GM23248 (cell line): ENCODE measurements at places on chromosomes 3 and 15.

DNA sequence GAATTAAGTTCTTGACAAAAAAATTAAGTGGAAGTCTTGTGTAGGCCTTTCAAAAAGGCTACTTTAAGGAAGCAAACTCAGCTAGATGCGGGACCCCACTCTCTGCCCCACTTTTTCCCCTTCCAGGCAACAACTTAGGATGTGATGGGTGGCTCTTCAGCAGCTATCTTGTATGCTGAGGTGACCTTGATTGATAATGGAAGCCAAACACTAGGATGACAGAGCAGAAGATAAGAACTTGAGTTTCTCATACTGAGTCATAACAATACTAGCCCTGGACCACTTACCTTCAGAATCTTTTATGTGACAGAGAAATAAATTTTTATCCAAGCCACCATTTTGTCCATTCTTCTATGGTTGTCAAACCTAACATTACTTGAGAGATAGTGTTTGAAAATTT, 16.1 kb downstream of the PDCD10 start:
- DNase-seq = no peak

DNA sequence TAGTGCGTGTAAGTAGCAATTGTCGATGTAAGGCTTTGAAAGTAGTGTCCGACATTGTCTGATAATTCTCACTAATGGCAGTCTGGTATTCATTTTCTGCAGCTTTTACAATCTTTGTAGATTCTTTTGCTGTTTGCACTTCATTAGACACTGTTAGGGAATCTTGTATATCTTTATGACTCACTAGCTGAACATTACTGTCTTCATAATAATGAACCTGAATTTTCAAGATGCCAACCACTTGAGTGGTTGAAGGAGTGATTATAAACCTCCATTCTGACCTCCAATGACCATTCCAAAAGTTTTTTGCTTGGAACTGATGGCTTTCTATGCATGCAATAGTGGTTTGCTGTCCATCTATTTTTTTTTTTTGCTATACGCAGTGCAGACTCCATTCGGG, 76.4 kb upstream of the MFGE8 start:
- DNase-seq = peak; percentile 84

- DNase-seq = peak; percentile 76
Observed at GRCh38 chr3:61682671-61683548, 121.5 kb downstream of the PTPRG start.

- DNase-seq = peak; percentile 35
Observed at GRCh38 chr3:196792771-196793170, 53.1 kb downstream of the PAK2 start.

DNA sequence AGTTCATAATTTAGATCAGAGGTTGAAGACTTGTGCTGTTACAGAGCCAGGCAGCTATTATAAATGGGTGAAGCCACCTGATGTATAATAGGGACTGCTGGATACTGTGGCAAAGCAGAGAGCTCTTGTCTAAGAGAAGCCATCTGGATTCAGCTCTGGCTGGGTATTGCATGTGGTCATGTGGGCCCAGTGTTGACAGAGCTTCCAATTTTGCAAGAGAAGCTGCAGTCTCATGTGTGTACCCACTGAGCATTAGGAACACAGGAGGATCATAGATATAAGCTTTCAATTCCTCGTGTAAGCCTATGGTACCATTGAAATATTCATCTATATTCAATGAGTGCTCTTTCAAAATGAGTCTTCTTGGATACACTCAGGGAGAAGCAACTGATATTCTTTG, 303.9 kb upstream of the SLCO3A1 start:
- DNase-seq = no peak

DNA sequence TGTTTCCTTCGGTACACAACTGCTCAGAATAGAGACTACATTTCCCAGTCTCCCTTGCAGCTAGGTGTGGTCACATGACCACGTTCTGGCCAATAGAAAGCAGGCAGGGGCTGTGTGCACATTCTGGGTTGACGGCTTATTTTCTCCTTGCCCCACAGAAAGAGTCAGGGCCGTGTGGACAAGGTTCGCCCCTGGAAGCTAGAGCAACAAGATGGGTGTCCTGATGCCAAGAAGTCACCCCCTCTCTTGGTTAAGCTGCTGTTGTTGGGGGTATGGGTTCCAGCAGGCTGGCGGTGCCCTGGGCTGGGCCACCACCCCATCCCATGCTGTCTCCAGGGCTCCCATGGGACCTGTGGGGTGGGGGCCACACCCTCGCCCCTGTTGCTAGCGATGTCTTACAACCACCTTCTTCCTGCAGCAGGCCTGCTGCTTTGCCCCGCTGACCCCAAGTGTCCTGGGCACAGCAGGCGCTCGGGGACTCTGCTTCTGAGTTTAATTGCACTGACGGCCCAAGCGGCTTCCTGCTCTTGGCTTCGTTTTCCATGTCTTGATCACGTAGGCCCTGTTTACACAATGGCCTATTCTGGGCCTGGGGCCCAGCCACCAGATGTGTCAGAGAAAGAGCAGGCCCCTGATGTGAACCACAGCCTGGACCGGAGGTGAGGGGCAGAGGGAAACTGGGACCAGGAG, 24.9 kb downstream of the ABTB1 start:
- peak; percentile 87 for DNase-seq

- peak; percentile 47 for DNase-seq
Observed at GRCh38 chr3:108183971-108184370, 38.3 kb downstream of the IFT57 start.

DNA sequence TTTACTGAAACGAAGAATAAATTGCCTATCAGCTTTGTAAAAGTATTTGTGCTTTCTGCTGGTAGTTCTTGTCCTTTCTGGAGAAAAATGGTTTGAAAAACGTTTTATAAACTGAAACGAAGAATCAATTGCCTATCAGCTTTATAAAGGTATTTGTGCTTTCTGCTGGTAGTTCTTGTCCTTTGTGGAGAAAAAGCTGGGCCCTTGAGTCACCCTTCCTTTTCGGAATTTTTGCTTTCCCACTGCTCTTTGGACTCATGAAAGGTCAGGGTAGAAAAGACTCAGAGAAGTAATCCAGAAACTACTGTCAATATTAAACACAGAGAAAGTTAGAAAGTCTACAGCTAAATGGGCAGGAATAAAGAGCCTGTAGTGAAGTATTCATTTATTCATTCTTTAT, 72.8 kb downstream of the EOMES start:
- DNase-seq = no peak

- DNase-seq = peak; percentile 54
Observed at GRCh38 chr15:90402767-90403166, 14.7 kb downstream of the IQGAP1 start.

DNA sequence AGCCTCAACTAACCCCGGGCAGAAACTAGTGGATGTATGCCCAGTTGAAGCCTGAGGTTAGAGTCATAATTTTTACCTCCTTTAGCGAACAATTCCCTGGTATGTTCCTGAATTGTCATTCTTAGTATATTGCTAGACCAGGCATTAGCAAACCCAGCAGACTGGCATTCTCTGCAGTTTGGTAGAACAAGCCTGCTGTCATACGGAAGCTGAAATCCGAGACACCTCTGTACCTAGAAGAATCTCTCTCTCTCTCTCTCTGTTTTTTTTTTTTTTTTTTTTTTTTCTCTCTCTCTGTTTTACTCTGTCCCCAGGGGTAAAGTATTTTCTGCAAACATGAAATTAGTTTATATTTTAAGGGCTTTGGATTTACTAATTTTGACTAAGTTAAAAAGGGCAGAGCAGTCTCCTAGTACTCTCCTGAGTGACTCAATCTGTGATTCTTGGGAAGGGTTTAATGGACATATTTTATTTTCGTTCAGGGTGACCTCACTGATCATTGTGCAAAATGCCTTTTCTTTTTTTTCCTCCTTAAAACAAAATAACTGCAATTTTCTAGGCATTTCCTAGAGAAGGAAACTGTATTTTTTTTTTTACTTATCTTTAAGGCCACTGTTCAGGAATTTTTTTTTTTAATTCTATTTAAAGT, 133.6 kb upstream of the ICE2 start:
- peak; percentile 54 for DNase-seq

- DNase-seq = no peak
Observed at GRCh38 chr15:67832897-67833709, 6.7 kb downstream of the RNU6-1 start.

GRCh38 chr3:192082730-192083660, 622.0 kb downstream of the PYDC2 start:
- no peak for DNase-seq

DNA sequence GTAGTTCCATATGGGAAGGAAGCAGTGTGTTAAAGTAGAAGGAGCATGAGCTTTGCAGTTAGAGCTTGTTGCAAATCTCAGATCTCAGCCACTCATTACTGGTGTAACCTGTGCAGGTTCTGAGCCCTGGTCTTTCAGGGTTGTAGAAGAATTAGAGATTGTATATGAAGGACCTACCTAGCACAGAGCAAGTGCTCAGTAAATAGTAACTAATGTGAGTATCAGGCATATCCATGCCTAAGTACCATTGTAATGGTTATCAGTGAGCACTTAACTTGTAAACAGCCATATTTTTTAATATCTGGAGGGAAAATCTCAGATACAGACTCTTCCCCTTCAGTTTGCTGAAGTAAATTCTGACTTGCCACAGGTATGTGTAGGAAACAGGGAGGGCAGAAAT, 59.3 kb downstream of the MAP6D1 start:
- DNase-seq = no peak

DNA sequence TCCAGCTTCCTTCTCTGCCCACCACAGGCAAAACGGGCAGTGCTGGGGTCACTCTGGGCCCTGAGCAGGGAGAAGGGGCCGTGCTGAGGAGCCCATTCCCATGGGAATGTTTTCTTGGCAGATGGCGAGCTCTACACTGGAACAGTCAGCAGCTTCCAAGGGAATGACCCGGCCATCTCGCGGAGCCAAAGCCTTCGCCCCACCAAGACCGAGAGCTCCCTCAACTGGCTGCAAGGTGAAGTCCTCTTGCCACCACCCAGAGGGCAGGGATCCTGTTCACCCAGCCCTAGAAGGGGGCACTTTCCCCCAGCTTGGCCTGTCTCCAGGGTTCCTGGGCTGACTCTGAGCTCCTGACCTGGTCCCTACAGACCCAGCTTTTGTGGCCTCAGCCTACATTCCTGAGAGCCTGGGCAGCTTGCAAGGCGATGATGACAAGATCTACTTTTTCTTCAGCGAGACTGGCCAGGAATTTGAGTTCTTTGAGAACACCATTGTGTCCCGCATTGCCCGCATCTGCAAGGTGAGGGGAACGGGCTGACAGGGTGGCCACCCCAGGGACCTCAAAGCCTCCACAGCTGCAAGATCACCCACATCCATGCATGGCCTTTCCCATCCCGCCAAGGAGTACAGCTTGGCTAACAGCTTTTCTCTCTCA, 12.4 kb downstream of the CIB1 start:
- DNase-seq = peak; percentile 91
